A673 (cell line): ENCODE measurements at places on chromosomes 11 and 22.
A peak's percentile ranks its signal among the peaks of the same experiment; 100 is the strongest.

- peak; percentile 45 for DNase-seq
Measured at GRCh38 chr11:57735619-57736298, 5.5 kb upstream of the SELENOH start.

DNA sequence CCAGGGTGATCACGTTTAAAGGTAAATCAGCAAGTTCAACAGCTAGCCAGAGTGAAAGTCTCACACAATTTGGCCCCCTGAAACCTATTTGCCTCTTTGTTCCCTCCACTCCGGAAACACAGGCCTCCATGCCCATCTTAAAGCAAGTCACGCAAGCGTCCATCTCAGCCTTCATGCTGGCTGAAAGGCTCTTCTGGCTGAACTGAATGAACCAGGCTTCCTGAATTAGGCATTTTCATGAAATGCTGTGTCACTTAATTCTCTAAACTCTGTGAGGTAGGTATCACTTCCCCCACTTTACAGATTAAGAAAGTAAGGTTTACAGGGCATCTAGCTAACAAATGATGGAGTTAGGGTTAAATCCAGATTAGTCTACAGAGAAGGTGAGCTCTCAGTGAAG, 1.4 kb downstream of the SLC25A17 start:
- no peak for DNase-seq

GRCh38 chr11:61834278-61835048, 6.4 kb downstream of the FADS2 start:
- DNase-seq, result peak; percentile 99

DNA sequence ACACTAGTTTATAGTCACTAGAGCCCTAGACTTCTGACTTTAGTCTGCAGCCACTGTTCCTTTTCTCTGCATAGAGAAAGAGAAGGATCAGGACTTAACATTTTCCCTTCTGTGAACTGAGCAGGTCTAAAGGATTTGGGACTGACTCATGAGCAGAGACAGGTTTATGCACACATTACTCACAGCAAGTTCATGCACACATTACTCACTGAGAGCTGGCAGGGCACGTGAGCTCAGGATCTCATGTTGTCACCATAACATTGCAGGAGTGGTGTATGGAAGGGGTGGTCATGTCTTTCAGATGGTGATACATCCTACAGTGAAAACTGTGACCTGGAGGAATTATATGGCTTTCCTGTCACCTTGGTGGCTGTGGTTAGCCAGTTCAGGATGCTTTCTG, 56.4 kb downstream of the CEP164 start:
- no peak for DNase-seq

DNA sequence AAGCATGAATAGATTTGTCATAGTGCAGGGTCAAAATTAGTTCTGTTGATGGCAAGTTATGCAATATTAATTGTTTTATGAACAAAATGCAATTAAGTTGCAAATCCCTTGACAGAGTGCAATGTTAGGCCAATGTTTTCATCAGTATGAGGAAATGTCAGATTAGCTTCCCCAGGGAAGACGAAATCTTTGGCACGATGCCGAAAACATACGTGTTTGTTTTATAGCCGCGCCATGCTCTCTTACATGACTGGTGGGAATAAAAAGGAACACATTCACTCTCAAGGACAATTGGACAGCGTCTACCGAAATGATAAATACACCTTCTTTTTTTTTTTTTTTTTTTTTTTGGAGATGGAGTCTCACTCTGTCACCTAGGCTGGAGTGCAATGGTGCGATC, 27.0 kb downstream of the MFNG start:
- peak; percentile 65 for DNase-seq

- DNase-seq, result no peak
Measured at GRCh38 chr11:125892071-125892470, 4.6 kb downstream of the HYLS1 start.

DNA sequence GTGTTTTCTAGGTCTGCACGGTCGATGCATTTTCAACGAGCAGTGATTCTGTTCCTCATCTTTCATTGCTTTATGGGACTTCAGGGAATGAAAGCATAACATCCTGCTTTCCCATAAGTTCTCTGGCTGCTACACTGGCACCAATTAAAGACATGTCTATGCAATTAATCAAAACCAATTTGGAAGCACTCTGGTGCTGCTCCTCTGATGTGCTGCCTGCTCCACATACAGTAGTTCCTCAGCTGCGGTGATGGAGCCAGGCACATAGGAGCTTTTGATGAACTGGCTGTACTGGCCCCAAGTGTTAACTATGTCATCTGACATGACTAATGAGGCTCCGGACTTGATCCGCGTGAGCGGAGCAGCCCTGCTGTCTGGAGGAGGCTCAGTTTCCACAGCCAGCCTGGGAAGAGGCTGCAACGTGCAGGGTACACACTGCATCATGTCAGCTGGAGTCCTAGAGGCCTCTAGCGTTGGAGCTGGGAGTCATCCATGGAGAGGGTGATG, 29.8 kb downstream of the GVQW3 start:
- no peak for DNase-seq

- DNase-seq, result no peak
Measured at GRCh38 chr11:20154381-20154780, 5.9 kb downstream of the DBX1 start.

- no peak for DNase-seq
Measured at GRCh38 chr11:108616549-108616948, 23.0 kb upstream of the EXPH5 start.

DNA sequence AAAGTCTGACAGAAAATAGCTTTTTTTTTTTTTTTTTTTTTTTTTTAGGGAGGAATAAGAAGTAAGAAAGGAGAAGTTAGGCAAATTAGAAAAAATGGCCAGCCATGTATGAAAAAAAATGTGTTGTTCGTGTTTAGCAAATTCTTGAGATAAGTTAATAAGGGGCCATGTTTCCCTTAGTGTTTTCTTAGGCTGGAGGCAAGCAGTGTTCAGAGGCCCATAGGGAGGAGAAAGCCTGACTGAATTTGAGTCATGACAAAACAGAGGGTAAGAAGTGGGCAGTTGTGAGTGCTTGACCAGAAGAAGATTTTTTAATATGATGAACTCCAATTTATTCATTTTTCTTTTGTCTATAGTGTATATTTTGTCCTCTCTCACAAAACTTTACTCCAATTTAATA, 766.4 kb downstream of the FAM181B start:
- DNase-seq, result no peak

DNA sequence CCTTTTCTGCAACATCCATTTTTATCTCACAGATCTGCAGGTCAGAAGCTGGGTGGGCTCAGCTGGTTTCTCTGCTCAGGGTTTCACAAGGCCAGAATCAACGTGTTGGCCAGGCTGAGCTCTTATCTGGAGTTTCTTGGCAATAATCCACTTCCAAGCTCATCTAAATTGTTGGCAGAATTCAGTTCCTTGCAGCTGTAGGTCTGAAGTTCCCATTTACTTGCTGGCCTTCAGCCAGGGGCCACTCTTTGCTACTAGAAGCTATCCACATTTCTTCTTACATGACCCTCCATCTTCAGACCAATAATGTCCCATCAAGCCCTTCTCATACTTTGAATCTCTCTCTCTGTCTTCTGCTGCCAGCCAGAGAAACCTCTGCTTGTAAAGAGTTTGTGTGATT, 103.5 kb downstream of the WNT11 start:
- DNase-seq, result no peak

GRCh38 chr22:35231585-35232084, 25.7 kb upstream of the HMGXB4 start:
- DNase-seq, result peak; percentile 79

GRCh38 chr11:102469196-102469821, 16.7 kb upstream of the TMEM123 start:
- no peak for DNase-seq

DNA sequence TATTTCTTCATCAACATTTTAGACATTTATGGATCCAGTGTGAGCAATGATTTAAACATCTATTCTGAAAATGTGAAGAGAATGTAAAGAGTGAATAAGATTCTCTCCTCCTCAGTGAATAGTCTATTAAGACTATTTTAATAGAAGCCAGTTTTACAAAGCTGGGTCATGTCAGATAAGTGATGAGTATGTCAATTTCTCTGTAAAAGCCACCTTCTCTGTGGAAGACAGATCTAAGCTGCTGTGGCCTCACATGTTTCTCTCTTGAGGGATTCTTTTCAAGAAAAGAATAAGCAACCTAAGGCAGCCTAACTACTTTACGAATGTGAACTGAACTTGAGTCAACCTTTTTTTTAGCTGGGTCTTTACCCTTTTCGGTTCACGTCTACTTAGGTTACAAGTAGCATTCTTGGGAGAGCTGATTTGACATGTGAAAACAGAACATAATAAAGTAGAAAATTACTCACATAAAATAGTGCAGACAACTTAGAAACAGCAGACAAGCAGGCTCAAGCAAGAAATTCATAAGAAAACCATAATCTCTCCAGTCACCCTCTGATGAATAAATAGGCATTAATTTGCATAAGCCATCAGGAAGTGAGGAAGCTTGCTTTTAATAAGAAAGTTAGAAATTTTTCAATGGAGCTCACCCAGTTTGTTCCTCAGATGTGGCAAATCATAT, 9.9 kb downstream of the CTSC start:
- peak; percentile 56 for DNase-seq

DNA sequence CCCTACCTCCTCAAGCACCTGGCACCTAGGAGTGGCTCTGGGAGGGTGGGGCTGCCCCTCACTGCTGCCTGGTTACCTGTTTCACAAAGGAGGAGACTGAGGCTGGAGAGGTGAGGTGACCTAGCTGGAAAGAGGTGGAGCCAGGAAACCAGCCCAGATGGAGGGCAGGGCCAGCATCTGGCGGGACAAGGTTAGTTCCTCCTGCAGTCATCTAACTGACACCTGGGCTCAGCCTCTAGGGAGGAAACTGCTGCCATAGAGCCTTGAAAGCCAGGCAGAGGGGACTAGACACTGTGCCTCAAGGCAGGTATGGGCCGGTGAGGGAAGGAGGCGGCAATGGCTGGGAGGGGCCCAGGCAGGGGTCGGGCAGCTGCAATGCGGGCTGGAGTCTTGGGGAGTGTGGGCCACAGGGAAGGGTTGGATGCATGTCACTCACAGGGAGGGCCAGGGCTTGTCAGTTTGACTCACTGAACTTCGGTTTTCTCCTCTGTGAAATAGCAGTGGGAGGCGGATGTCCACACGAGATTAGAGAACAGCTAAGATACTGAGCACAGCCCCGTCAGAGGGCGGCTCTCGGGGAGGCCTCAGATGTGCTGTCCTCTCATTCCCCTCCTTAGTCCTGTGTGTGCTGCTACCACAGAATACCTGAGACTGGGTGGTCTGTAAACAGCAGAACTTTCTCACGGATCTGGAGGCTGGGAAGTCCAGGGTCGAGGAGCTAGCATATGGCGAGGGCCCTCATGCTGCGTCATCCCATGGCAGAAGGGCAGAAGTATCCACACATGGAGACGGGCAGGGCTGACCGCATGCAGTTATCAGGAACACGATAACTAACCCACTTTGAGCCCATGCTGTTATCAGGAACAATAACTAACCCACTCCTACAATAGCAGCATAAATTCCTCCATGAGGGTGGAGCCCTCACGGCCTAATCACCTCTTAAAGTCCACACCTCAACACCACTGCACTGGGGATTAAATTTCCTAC, 16.1 kb downstream of the MGAT3 start:
- no peak for DNase-seq

DNA sequence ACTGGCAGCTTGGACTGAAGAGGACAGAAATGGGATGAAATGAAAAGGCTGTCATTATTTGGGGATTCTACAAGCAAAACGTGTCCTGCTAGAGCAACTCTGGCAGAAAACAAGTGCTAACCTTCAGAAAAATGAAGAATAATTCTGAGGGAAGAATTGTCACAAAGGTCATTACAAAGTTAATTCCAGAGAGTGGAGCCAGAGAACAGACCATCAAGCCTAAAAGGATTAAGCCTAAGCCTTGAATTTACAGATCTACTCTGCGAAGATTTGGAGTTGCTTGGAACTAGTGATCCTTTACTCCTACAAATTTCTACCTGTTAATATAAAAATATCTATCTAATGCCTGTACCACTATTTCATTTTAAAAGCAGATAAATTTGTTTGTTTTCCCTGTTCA, 1077.3 kb upstream of the CNTN5 start:
- DNase-seq, result no peak

GRCh38 chr11:37748641-37749040, 1150.6 kb upstream of the RAG2 start:
- no peak for DNase-seq

- DNase-seq, result no peak
Measured at GRCh38 chr22:22702237-22703202, 58.1 kb downstream of the GGTLC2 start.

- no peak for DNase-seq
Measured at GRCh38 chr11:70307176-70307575, 36.7 kb downstream of the PPFIA1 start.

- DNase-seq, result no peak
Measured at GRCh38 chr11:75263944-75264349, 23.4 kb downstream of the TPBGL start.

- no peak for DNase-seq
Measured at GRCh38 chr22:44710474-44711240, 8.7 kb downstream of the PRR5 start.

- no peak for DNase-seq
Measured at GRCh38 chr22:35886309-35886708, 142.3 kb downstream of the RBFOX2 start.

DNA sequence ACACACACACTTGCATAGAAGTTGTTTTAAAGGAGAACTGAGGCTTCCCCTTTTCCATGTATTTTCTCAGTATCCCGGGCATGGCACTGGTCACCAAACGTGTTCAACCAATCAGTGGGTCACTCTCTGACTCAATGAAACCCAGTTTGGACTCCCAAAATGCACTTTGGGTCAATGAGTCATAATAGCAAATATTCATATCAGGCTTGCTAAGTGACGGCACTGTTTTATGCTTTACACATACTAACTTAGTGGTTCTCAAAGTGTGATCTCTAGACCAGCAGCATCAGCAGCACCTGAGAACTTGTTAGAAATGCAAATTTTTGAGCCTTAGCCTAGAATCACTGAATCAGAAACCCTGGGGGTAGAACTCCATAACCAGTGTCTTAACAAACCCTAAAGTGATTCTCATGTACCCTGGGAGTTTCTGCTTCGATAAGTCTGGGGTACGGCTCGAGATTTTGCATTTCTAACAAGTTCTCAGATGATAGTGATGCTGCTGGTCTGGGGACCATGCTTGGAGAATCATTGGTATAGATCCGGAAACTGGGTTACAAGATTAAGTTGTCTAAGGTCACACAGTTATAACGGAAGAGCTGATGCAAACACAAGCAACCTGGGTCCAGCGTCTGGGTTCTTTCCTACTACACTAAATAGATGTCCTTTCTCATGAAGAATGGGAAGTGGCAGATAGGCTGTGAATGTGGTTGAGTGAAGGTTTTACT, 35.6 kb downstream of the ETS1 start:
- DNase-seq, result no peak

- DNase-seq, result no peak
Measured at GRCh38 chr22:48820481-48821345, 1007.0 kb downstream of the BRD1 start.

DNA sequence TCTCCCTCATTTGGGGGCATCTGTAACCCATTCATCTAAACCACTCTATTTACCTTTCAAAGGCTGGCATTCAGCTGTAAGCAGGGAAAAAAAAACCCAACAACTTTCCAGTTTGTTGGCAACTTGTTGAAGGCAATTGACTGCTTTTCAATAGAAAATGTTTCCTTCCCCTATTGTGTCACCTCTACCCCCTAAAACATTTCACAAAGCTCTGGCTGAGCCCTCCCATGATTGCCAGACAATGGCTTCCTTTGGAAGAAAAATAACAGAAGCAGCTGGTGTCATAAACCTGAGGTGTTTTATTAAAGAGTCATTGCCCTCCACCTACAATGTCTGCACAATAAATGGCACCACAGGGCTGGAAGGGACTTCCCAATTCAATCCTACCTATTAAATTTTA, 22.1 kb upstream of the PSMA1 start:
- no peak for DNase-seq
